GM23248 (cell line): ENCODE measurements at places on chromosomes 13 and 19. TPM values are rescaled to one million over a fixed set of nuclear protein-coding genes. Genes with fewer than 3 reads are reported as not detected.

The LILRB5 gene
- not detected in 2 replicates for total RNA-seq

The ATCAY gene
- not detected in 2 replicates for total RNA-seq

- no peaks in the 10 kb centered on the region for H3K27me3 ChIP-seq
- H3K27ac ChIP-seq = no peak overlapping the region
- no peaks in the 10 kb centered on the region for H3K4me1 ChIP-seq
- H3K4me3 ChIP-seq = no peak overlapping the region
- H3K36me3 ChIP-seq = no peaks in the 10 kb centered on the region
Observed at GRCh38 chr19:10639836-10640235, 14.3 kb upstream of the ILF3 start.

DNA sequence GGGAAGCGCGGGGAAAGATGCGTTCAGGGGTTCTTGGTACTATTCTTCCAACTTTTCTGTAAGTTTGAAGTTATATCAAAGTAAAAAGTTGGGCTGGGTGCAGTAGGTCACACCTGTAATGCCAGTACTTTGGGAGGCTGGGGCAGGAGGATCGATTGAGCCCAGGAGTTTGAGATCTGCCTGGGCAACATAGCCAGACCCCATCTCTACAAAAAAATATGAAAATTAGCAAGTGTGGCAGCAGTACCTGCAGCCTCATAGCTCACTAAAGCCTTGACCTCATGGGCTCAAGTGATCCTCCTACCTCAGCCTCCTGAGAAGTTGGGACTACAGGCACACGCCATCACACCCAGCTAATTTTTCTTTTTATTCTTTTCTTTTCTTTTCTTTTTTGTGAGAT, 12.4 kb upstream of the ZNF77 start:
- H3K4me1 ChIP-seq = no peaks in the 10 kb centered on the region
- H3K4me3 ChIP-seq = no peak overlapping the region
- H3K27me3 ChIP-seq = no peaks in the 10 kb centered on the region
- H3K27ac ChIP-seq = no peak overlapping the region
- no peak for DNase-seq
- no peaks in the 10 kb centered on the region for H3K36me3 ChIP-seq

- H3K4me1 ChIP-seq = no peaks in the 10 kb centered on the region
- H3K27me3 ChIP-seq = no peaks in the 10 kb centered on the region; the same call in 1 of the 2 replicates
- peak; percentile 38 for DNase-seq
Observed at GRCh38 chr13:101785858-101786257, 333.4 kb downstream of the ITGBL1 start.

The IRGC gene
- not detected in 2 replicates for total RNA-seq

- no peak overlapping the region for H3K4me3 ChIP-seq
- no peaks in the 10 kb centered on the region for H3K36me3 ChIP-seq
- no peaks in the 10 kb centered on the region for H3K27me3 ChIP-seq
- H3K4me1 ChIP-seq = no peaks in the 10 kb centered on the region
- DNase-seq = no peak
- H3K27ac ChIP-seq = no peak overlapping the region
Observed at GRCh38 chr19:8501516-8501915, 924 bp downstream of the PRAM1 start.

DNA sequence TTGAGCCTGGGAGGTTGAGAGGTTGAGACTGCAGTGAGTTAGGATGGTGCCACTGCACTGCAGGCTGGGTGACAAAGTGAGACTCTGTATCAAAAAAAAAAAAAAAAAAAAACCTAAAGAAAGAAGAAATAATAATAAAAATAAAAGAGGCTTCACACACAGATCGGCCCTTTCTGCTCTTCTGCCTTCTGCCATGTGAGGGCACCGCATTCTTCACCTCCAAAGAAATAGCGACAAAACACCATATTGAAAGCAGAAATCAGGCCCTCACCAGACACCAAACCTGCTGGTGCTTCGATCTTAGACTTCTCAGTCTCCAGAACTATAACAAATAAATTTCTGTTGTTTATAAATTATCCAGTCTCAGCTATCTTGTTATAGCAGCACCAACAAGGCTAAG, 3.0 kb downstream of the ZNF649 start:
- no peak overlapping the region for H3K27ac ChIP-seq
- no peaks in the 10 kb centered on the region for H3K27me3 ChIP-seq
- DNase-seq = peak; percentile 39
- H3K4me3 ChIP-seq = no peak overlapping the region
- H3K4me1 ChIP-seq = peaks cover 5% of the 10 kb centered on the region; the same call in 1 of the 2 replicates

The UTP14C gene
- total RNA-seq = 12.4 and 14.0 TPM in 2 replicates

The HSPB6 gene
- 14.1 and 24.3 TPM in 2 replicates for total RNA-seq

- H3K4me1 ChIP-seq = peaks cover 5% of the 10 kb centered on the region; the same call in 1 of the 2 replicates
- no peak for DNase-seq
- no peaks in the 10 kb centered on the region for H3K36me3 ChIP-seq
- no peak overlapping the region for H3K27ac ChIP-seq
Observed at GRCh38 chr19:31070146-31071065, 278.8 kb downstream of the TSHZ3 start.

- no peak for DNase-seq
- H3K4me3 ChIP-seq = no peak overlapping the region
- no peak overlapping the region for H3K27ac ChIP-seq
Observed at GRCh38 chr13:41299316-41300094, 11.6 kb upstream of the NAA16 start.

The ZNF773 gene
- 33.7 and 41.0 TPM in 2 replicates for total RNA-seq

The HCST gene
- not detected in 2 replicates for total RNA-seq

- H3K4me1 ChIP-seq = peaks cover 38% of the 10 kb centered on the region
- no peak overlapping the region for H3K27ac ChIP-seq
- no peak overlapping the region for H3K4me3 ChIP-seq
- no peaks in the 10 kb centered on the region for H3K27me3 ChIP-seq
Observed at GRCh38 chr13:33106656-33107360, 90.6 kb downstream of the KL start.

The ATP8B3 gene
- 0.32 and 2.5 TPM in 2 replicates for total RNA-seq

- no peaks in the 10 kb centered on the region for H3K27me3 ChIP-seq
- no peaks in the 10 kb centered on the region for H3K4me1 ChIP-seq
- peak; percentile 51 for DNase-seq
- H3K27ac ChIP-seq = no peak overlapping the region
- no peaks in the 10 kb centered on the region for H3K36me3 ChIP-seq
Observed at GRCh38 chr19:50710094-50710493, 9.5 kb downstream of the SHANK1 start.

- no peak for DNase-seq
- H3K4me1 ChIP-seq = peaks cover 5% of the 10 kb centered on the region; the same call in 1 of the 2 replicates
- H3K36me3 ChIP-seq = no peaks in the 10 kb centered on the region
- no peak overlapping the region for H3K27ac ChIP-seq
- no peaks in the 10 kb centered on the region for H3K27me3 ChIP-seq
Observed at GRCh38 chr13:46858163-46858562, 38.7 kb downstream of the HTR2A start.

The SPIB gene
- not detected in 2 replicates for total RNA-seq
